ENCODE measurements at places on chromosomes 6 and 20.

- DNase-seq: no peak
These were observed 30.6 kb downstream of the TFEB start for GRCh38 chr6:41704656-41705310.

GRCh38 chr20:37822141-37822601 is 80.8 kb upstream of the VSTM2L start:
- DNase-seq: peak; percentile 30

DNA sequence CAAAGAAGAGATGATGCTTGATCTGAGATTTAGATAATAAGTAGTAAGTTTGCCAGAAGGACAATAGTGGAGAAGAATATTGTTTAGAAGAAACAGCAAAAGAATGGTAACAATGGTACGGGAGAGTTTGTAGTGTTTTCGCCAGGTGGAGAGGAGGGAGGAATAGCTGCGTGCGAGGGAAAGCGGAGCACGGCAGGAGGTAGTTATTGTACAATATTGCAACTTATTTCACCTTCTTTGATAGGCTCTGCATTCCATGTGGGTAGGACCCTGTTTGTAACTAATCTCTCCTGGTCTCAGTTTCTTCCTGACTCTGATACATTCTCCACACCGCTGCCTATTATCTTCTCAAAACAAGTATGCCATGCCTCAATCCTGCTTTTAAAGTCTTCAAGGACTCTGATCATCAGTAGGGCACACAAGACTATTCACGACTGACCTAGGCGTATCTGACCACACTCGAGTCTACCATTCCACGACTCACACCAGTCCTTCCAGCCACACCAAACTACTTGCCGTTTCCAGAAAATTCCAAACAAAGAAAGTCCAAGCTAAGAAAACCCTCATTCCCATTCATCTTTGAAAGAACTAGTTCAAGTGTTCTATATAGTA is 1.1 kb downstream of the PPIL4 start:
- DNase-seq: no peak

- no peak for DNase-seq
These were observed 6.5 kb upstream of the DEFB112 start for GRCh38 chr6:50056242-50056641.

DNA sequence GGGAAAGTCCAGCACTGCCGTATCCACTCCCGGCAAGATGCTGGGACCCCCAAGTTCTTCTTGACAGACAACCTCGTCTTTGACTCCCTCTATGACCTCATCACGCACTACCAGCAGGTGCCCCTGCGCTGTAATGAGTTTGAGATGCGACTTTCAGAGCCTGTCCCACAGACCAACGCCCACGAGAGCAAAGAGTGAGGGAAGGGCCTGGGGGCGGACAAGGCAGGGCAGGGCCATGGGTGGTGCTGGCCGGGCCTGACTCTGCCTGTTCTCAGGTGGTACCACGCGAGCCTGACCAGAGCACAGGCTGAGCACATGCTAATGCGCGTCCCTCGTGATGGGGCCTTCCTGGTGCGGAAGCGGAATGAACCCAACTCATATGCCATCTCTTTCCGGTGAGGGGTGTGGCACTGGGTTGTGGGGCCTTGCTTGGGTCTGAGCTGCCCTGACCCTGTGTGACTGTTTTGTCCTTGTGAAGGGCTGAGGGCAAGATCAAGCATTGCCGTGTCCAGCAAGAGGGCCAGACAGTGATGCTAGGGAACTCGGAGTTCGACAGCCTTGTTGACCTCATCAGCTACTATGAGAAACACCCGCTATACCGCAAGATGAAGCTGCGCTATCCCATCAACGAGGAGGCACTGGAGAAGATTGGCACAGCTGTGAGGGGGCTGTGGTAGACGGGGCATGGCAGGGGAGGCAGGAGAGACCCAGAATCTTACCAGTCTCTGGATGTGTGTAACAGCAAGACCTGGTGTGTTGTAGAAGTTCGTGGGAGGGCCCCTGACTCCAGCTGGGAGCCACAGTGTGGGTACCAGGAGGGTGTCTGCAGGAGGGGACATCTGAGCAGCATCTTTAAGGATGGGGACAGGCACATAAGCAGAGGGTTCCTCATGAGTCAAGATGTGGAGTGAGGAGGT is 29.1 kb downstream of the PLCG1 start:
- no peak for DNase-seq

Data from HFF-Myc (cell line).